Uterus (tissue), 4 donors: ENCODE measurements at places on chromosomes 3 and 15. TPM values are rescaled to one million over a fixed set of nuclear protein-coding genes. Genes with fewer than 3 reads are reported as not detected.

DNA sequence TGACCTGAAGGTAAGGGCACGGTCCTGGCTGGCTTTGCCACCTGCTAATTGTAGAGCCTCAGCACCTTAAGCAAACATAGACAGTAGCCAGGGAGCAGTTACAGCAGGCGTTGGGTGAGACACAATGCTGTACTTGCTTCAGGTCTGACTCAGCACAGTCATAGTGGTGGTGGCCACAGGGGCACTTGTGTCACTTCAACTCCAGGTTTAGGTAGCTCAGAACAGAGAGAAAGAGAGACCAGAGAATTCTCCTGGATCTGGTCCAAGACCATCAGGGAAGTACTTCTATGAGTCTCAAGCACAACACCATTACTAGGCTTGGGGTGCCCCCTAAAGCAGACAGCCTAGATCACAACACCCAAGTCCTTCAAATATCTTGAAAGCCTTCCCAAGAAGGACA lies 204.4 kb downstream of the OTOL1 start:
- DNase-seq: no peak

DNA sequence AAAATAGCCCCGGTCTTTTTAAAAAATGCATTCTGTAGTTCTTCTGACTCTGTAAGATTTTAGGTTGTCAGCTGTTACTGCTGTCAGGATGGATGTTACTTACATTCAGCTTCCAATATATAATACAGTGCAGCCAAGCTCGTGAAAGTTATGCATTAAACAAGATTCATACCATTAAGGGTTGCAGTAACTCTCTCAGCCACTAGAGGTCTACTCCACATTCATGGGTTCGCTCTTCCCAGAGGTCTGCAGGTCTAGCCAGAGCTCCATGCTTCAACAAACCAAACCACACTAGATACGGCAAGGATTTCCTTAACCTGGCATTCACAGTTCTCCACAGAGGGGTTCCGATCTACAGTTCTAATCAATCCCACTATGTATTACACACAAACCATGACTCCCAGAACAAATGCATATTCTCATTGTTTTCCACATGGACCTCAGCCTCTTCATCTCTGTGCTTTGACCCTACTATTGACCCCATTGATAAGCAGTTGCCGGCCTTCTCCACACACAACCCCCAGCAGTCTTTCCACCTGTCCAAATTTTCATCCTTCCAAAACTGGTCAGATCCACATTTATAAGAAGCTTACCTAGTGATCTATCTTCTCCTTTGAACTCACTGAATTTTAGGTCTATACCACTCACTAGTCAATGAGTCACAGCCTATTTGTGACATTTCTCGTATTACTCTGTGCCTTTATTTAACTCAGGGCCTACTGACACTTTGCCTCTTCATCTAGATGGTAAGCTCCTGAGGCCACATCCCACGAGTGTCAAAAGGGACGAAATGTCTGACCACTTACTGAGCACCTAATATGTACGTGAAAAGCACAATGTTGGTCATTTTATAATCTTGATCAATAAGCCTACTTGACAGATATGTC lies 33.7 kb downstream of the RORA start:
- no peak for DNase-seq

DNA sequence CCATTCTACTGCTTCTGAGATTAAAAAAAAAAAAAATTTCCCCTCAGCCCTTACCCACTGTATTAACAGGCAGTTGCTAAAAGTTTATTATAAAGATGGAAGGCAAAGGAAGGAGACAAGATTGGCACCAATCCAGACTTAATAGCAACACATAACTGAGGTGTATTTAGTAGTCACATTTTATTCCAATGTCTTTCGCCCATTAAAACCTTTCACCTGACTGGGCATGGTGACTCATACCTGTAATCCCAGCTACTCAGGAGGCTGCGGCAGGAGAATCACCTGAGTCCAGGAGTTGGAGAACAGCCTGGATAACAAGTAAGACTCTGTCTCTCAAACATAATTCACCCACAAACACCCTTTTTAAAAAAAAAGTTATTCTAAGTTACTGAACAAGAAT lies 4.4 kb downstream of the ACAP2 start:
- DNase-seq: no peak

DNA sequence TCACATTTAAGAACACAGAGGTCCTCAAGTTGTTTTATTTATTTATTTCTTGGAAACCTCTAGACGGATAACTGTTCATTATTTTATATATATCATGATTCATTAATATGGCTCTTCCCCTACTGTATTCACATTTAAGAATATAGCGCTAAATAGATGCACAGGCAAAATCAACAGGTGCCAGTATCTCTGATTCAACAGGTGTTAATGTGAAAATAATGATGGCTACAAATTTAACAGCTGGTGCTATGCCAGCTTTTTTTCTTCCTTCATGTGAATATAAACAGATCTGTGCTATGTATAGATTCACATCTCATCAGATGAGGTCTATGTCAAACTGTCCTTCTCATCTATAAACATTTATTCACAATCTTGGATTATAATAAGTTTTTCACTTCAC lies 218.5 kb upstream of the NR2F2 start:
- DNase-seq: no peak

DNA sequence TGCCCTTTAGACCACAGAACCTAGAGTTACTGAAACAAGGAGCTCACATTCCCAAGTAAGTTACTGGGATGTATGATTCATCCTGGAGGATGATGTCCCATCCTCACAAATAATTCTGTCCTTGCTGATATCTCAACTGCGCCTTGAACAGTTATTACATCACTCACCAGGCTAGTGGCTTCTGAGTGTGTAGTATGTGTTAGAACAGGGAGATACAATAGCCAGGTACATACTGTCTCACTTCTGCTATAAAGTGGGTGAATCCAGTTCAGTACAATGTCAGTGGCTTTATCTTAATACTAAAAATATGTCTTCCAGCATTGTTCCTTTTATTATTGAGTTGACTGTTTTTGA lies 483.2 kb upstream of the FRG2C start:
- no peak for DNase-seq

DNA sequence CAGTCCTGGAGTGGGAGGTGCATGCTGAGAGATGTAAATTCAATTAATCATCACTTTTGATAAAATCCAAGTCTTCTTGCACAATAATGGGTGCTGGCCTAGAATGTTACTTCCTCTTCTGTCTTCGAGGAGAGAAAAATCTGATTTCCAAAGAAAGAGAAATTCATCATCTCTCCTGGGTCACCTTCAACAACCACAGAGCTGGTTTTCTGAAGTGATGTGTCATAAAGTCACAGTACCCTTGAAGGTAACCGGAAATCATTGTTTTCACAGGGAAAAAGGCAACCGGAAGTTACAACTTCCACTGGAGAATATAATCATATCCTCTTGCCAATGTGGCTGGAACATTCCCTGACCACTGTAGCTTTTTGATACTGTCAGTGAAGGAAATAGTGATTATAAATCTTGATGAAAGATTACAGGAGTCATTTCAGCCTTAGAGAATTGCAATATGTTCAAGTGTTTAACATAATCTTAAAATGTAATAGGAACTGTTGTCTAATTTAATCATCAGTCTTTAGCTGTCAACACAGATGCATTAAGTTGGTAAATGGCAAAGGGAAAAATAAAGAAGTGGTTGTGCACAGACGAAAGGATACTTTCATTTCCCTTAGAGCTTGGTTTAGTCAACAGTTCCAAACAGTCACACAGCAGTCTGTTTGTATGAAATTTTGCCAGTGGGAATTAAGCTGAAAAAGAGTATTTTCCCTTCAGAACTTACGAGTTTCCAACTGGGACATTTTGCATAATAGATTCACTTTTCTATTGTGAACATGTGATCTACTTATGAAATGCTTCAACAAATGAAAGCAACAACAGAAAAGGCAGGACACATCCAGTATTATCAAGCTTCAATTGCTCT lies 106.5 kb upstream of the SLC4A7 start:
- DNase-seq: no peak

DNA sequence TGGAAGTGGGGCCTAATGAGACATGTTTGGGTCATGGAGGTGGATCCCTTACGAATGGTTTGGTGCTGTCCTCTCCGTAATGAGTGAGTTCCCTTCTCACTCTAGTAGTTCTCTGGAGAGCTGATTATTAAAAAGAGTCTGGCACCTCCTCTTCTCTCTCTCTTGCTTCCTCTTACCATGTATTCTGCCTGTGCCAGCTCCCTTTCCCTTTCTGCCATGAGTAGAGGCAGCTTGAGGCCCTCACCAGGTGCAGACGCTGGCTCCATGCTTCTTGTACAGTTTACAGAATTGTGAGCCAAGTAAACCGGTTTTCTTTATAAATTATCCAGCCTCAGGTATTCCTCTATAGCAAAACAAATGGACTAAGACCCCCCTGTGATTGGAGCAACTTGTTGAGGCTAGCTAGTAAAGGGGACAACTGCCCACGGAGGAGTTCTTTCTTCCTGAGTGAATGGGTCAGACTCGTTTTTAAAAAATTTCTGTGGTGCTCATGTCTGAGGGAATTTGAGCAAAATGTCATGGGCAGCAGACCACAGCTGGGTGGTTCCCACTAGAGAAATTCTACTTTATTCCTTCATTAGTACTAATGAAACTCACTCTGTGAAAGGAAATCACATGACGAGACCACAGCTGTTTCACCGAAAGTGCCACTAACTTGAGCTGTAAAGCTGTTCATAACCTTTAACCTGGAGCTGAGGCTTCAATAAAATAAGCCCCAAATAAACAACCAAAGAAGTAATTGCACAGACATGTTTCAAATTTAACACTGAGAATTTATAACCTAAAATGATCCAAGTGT lies 210.0 kb downstream of the NFKBIZ start:
- DNase-seq: no peak

GRCh38 chr3:9192248-9193025 lies 57.0 kb downstream of the SRGAP3 start:
- no peak for DNase-seq

GRCh38 chr15:65937054-65937453 lies 67.8 kb downstream of the RAB11A start:
- DNase-seq: no peak

- DNase-seq: no peak
Measured at GRCh38 chr3:150414258-150414657, 6.2 kb downstream of the TSC22D2 start.

DNA sequence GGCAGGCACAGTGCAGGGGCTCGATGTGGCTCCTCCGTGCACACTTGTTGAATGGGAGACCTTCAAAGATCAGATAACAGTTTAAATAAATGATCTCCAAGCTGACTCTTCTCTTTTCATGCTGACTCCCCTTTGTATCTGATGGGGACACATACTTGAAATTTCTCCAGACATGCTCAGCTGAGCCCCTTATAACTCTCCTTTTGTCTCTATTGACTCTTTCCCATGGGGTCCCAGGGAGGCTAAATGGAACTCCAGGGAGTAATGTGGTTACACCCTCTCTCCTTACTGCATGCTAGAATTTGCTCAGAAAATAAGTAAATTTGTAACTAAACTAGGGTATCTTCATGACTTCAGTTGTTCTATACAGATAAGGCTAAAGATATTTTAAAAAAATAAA lies 48.2 kb upstream of the TM4SF4 start:
- no peak for DNase-seq

GRCh38 chr3:42226470-42227425 lies 39.2 kb downstream of the CCK start:
- DNase-seq: no peak

DNA sequence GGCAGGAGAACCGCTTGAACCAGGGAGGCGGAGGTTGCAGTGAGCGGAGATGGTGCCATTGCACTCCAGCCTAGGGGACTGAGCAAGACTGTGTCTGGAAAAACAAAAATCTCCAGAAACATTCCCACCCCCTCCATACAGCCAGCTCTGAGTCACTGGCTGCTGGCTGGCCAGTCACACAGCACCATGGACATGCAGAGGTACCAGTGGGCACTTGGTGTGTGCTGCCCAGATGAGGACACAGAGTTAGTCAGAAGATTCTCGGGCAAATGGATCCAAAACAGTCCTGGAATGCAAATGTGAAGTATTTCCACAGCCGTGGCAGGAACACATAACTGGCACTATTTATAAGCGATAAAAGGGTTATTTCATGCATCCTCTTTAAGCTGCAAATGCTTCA lies 44.6 kb downstream of the BDH1 start:
- DNase-seq: no peak

DNA sequence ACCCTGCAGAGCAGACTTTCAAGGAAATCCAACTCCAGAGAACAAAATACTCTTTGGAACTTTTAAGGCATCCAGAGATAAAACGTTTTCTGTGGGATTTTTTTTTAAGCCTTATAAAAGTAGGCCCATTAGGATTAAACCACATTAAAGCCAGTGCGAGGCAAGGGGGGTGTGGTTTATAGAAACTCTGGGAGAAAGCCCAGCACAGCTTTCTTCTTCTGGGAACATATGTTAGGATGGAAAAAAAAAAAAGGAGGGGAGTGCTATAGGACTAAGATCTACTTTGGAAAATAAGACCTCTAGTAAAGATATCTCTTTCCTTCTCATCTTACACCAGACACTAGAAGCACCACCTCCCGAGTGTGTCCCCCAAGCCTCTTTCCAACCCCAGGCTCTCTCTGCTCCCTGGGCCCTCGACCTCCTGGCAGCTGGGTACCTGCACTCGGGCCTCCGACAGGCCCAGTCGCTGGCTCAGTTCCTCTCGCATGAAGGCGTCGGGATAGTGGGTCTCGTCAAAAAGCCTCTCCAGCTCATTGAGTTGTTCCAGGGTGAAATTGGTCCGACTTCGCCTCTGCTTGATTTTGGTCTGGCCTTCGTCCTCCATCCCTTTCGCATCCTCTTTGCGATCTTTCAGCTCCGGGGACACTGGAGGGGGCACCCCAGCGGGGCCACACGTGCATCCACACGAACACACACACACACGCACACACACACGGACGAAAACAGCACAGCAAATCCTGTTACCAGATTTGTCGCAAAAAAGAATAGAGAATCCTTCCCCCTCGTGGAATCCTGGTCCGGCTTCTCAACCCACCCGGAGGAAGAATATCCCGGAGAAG lies 3.8 kb downstream of the SHOX2 start:
- no peak for DNase-seq

GRCh38 chr3:172268868-172269267 lies 179.4 kb downstream of the GHSR start:
- DNase-seq: no peak

- DNase-seq: no peak
Measured at GRCh38 chr3:172156586-172156955, 117.2 kb downstream of the FNDC3B start.

- no peak for DNase-seq
Measured at GRCh38 chr3:27194861-27195483, 174.2 kb downstream of the NEK10 start.

Gene PLA2G4E
- not detected for total RNA-seq

Gene SEMA3F
- total RNA-seq: 13.1 TPM

Gene REC114
- total RNA-seq: not detected

Gene TMIE
- total RNA-seq: 2.1 TPM

Gene NR2C2
- 54.3 TPM for total RNA-seq

Gene STRIT1
- not detected for total RNA-seq

Gene ADAMTSL3
- 7.9 TPM for total RNA-seq

Gene ADAMTS17
- 3.1 TPM for total RNA-seq

Gene DAZL
- 0.21 TPM for total RNA-seq

Gene SCAANT1
- not detected for total RNA-seq
